Caco-2 (cell line): ENCODE measurements at places on chromosomes 5 and 9.

GRCh38 chr5:149526845-149527590 lies 24.2 kb downstream of the CSNK1A1 start:
- peak; percentile 9 for DNase-seq

DNA sequence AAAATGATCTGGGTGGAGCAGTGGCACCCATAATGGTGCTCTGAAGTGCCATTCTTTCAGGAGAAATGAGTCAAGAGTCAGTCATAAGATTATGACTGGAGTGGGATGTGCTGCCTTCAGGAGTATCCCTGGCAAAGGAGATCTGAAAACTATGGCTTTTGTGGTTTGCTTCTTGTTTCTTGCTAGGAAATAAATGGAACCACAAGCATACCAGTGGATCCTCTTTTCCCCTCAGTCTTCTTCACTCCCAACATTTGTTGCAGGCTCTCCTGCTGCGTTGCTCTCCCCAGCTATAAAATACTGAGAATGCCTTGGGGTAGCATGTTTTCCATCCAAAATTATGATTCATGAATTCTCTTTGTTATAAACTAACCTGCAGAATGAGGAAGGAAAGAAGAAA lies 199.1 kb downstream of the NNT start:
- no peak for DNase-seq

GRCh38 chr9:27632254-27632653 lies 59.0 kb upstream of the C9orf72 start:
- DNase-seq: no peak

GRCh38 chr5:61293071-61293470 lies 39.0 kb upstream of the ZSWIM6 start:
- no peak for DNase-seq

DNA sequence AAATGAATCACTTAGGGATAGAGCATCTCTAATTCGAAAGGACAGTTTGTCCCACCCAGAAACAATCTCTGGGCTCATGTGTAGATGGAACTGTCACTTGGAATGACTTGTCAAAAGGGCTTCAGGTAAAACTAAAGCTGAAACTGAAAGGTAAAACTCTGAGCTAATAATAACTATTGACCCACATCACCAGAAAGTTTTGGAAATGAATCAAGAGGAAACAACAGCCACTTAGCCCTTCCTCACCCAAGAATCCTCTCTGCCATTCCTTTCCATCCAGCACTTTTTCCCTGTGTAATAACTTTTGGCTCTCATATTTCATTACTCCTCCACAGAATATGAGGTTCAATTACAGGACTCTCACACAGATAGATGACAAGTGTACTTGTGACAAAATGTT lies 14.0 kb upstream of the GLRX start:
- no peak for DNase-seq

DNA sequence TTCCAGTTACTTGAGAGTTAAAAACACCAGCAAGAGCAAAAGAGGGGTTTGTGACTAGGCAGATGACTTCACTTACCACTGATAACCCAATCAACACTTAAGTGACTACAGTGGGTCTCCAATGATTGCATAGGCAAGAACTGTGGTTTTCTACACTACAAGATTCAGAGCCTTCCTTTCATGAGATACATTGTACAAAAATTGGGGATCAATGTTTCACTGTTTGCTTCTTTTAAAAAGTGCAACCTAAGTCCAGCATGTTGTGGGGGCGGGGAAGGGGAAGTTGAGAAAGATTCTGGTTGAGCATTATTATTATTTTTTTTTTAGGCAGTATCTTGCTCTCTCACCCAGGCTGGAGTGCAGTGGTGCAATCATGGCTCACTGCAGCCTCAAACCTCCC lies 3.6 kb downstream of the IQGAP2 start:
- no peak for DNase-seq

GRCh38 chr5:11311731-11312130 lies 550.7 kb upstream of the DAP start:
- no peak for DNase-seq

- DNase-seq: no peak
Observed at GRCh38 chr5:68398146-68398812, 182.7 kb downstream of the PIK3R1 start.

- DNase-seq: no peak
Observed at GRCh38 chr9:123064716-123065115, 31.2 kb downstream of the GPR21 start.

DNA sequence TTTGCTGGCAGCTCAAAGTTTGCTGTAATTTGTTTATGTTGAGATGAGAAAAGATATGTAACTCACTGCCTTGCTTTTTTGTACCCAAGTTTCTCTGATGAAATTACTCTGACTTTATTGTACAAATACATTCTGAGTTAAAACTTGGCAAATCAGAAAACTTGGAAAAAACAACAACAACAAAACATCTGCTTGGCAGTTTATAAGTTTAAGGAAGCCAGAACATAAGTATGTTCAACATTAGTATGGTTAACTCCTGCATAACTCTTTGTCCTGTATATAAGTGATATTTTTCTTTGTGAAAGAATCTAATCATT lies 233.1 kb downstream of the MAST4 start:
- no peak for DNase-seq

DNA sequence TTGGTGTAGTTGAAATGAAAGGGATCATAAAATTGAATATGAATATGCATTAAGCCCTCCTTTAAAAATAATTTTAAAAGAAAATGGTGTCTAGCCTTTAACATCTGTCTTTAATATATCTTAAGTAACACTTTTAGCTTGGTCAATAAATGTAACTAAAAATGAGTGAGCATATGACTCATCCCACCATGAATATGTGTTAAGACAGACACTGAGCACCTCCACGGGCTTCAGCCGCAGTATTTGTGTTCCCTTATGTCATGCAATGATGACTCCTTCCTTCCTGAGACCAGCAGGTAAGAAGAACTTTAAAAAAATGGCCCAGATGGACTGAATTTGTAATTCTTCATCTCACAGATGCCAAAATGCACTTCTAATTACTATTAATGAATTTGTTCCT lies 563.2 kb downstream of the NR2F1-AS1 start:
- no peak for DNase-seq

GRCh38 chr5:37816883-37817282 lies 23.0 kb downstream of the GDNF start:
- no peak for DNase-seq

DNA sequence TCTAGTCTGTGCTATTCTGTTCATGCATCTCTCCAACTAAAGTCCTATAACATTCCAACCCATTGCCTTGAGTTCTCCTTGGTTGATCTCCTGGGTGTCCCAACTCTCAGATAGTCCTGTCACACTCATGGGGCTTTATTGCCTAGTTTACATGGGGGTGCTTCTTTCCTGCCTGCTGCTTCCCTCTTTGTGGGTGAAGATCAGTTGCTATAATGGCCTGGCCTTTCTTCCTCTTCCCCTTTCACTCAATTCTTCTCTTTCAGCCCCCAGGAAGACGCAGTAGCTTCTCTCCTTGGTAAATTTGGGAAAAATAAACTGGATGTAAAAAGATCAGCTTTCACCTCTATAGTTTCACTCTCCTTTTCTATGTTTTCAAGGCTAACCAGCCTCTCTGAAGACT lies 66.5 kb downstream of the PTCD2 start:
- no peak for DNase-seq

- DNase-seq: peak; percentile 70
Observed at GRCh38 chr9:128555180-128555721, 2.9 kb downstream of the SPTAN1 start.

DNA sequence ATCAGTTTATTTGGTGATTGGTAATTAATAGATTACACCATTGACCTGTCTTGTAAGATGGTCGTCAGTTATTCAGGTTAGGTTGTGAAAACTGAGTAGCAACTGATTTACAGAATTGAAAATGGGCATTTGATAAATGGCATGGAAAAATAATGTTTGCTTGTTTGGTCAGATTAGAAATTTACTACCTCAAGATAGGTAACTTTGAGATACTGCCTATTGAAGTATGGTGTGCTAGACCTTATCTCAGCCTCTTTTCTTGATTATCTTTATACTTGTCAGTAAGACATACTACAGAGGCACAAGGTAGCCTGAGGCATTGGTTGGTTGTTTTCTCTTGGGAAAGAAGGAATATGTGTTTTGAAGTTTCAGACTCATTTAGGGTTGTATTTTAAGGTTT lies 174.5 kb downstream of the XRCC4 start:
- DNase-seq: no peak

- DNase-seq: no peak
Observed at GRCh38 chr9:2128618-2129017, 113.5 kb downstream of the SMARCA2 start.

DNA sequence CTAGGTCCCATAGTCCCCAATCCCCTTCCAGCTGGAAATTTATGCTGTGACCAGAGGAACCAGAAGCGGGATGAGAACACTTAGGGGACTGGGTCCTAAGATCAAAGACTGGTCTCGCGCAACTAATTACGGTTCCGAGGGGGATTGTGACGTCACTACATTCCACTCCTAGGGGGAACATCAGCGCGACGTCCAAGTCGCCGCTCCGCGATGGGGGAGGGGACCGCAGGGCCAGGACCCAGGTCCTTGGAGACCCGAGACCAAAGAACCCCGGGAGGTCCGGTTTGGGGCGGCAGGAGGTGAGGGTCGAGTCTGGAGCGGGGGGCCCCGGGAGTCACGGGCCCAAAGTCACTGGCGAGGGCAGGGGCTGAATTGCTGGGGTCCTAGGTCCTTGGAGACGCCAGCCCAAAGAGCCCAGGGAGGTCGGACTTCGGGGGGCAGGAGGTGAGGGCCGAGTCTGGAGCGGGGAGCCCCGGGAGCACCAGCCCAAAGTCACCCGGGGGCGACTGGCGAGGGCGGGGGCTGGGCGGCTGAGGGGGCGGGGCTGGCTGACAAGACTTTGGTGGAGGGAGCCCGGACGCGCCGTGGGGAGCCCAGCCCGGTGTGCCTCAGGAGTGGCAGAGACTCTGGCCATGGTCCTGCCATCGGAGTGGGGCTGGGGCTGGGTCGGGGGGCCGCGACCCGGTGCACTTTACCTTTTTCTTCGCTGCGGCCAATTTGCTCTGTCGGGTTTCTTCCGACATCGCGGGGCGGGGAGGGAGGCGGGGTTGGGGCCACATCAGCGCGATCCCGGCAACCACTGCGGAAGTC lies at the start of gene GOLGA2:
Gene GOLGA2, minus strand, starts transcription at position 810 of the 810 bp plus-strand sequence. Its CDS starts 31 bp downstream, at position 779.
- peak; percentile 56 for DNase-seq

- peak; percentile 95 for DNase-seq
Observed at GRCh38 chr9:129558551-129559505, 62.1 kb downstream of the C9orf50 start.

- DNase-seq: no peak
Observed at GRCh38 chr9:94864196-94864595, 137.7 kb downstream of the AOPEP start.

DNA sequence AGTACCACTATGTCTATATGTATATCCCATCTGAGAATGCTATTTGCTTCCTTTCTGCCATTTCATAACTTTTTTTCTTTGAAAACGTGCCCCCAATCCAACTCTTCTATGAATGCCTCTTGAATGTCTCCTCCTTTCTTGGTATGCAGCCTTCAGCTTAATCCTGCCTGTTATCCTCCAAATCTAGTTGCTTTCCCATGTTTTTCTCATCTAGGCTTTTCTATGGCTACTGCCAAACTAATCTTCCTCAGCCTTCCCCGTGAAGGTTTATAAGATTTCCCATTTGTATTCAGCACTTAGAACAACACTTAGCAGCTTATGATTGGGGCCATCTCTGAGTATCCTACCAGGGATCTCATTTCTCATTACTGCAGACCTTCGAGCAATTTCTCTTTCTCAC lies 2.5 kb downstream of the TGFBR1 start:
- no peak for DNase-seq
